ENCODE measurements at places on chromosomes 5 and 9.

- no peak for ATAC-seq
These were observed 18.1 kb upstream of the ICE1 start for GRCh38 chr5:5404381-5404780.

DNA sequence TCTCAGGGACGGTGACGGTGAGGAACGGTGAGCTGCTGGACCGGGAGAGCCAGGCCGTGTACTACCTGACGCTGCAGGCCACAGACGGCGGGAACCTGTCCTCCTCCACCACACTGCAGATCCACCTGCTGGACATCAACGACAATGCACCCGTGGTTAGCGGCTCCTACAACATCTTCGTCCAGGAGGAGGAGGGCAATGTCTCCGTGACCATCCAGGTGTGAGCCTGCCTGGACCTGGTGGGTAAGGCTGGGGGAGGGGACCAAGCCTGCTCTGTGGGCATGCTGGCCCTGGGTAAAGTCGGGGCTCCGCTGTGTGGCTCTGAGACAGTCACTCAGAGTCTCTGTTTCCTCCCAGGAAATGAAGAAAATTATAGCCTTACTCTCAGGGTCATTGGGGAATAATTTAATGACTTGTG, 29.3 kb downstream of the CDHR2 start:
- ATAC-seq, result peak; percentile 48

GRCh38 chr9:2012347-2012746, 2.8 kb upstream of the SMARCA2 start:
- peak; percentile 4 for ATAC-seq

DNA sequence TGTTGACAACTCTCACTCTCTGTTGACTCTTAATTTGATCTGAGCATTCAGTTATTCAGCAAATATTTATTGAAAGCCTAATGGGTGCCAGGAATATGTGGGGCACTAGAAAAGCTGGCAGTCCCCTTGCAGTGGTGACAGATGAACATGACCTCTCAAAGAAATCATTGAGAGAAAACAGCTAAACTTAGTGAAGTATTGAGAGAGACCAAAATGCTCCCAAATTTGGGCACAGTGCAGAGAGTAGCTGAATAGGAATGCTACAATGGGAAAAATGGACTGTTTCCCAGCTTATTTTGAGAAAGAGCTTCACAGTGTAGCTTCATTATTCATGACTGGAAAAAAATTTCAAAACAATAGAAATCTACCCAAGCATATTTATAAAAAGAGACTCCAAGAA, 257.9 kb downstream of the SGCD start:
- no peak for ATAC-seq

DNA sequence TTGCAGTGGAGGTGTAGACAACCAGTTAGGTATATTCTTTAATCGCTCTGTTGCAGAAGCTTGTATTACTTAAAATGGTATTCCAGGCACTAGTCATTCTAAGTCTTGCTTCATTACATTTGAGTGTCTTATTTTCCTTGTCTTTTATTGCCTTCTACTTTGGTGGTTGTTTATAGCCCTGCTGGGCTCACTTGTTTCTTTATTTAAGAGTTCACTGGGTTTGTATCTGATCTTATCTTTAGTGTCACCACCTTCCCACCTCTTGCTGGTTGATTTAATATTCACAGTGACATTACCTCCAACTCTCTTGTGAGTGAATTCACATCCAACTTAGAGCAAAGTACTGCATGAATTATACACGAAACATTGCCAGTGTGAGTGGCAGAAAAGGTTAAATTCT, 83.6 kb upstream of the BNC2 start:
- no peak for ATAC-seq

DNA sequence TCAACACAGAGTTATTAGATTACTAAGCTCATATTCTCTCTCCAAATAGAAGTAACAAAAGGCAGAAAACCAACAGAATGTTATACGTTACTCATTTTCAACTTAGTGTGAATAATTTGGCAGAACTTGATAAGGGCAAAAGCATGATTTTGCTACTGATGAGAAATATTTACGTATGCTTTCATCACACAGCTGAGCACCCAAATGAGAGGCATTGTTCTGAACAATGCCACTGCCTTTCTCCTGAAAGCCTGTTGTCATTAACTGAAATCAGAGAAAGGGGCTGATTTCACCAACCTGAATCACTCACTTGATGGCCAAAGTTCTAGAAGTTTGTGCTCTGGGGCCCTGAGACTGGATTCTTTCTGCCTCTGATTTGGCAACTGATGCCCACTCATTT, 367.5 kb upstream of the PTGER4 start:
- ATAC-seq, result peak; percentile 18

GRCh38 chr5:151900891-151901290, 23.8 kb downstream of the GLRA1 start:
- no peak for ATAC-seq

DNA sequence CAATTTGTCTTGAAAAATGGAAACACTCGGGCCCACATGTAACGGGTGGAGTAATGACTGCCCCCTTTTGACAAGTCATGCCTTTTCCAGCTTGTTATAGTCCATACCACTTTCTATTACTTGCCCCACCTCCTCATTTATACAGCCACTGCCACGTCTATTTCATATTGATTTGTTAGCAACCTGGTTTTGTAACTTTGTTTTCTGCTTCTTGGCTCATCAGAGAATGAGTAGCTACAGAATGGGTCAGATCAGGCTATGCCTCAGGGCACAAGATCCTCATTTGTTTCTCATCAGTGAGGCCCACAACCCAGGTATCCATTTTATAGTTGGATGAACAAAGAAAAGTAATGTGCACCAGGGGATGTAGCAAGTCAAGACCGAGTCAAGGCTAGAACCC, 1.7 kb downstream of the GFRA3 start:
- ATAC-seq, result no peak

DNA sequence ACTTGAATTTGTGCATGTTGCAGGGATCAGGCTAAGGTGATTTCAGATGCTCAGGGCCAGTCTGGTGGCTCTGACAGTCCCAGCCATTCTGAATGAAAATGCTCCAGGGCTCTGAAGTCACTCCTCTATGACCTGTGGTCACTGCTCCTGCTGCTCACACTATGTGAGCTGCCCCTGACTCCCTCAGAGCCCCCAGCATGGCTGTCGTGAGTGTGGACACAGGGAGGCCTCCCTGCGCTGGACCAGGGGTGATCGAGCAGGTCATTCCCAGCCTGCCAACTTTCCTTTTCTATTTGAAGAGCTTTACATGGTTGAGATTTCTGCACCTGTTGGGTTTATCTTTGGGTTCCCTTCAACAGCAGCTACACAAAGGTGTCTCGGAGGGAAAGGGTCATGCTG, 74.5 kb downstream of the WNK2 start:
- ATAC-seq, result no peak

DNA sequence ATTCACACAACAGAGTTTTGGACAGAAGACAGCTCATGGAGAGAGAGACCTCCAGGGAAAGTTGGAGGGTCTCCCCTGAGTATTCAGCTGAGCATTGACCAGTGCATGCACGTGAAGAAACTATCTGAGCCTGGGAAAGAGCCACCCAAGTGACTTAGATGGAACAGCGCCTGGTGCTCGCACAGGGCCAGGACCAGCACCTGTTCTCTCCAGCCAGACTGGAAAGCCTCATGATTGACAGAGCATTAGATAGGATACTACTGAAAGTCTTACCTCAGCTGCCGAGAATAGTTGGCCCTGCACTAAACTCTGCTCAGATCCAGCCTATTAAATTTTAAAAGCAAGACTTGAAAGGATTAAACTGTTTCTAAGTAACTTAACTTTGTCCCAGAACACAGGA, 28.3 kb upstream of the NEURL1B start:
- ATAC-seq, result no peak
